Epithelial cell of proximal tubule (primary cell): ENCODE measurements at places on chromosomes 2 and 18. TPM values are rescaled to one million over a fixed set of nuclear protein-coding genes. Genes with fewer than 3 reads are reported as not detected.

- DNase-seq, result peak; percentile 30
These were observed 30.6 kb downstream of the ORC4 start for GRCh38 chr2:147989809-147990403.

DNA sequence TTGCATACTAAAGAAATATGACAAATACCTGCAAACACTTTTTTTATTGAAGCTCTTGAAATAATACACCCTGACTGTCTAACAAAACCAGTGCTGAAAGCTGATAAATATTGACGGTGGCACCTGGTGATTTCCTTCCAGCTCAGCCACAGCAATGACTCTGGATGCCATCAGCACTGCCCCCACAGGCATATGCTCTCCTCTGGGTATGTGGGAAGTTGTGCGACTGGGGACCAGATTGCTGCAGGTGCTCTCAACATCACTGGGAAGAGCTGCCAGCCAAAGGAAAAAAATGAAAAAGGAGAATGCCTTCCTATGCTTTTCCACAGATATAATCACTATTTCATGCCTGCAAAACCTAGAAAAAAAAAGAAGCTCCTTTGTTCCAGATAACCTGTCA lies 141.5 kb downstream of the PIGN start:
- DNase-seq, result no peak

SLC9A4 gene
- 0.36 and 0.40 TPM in 2 replicates for total RNA-seq

DNA sequence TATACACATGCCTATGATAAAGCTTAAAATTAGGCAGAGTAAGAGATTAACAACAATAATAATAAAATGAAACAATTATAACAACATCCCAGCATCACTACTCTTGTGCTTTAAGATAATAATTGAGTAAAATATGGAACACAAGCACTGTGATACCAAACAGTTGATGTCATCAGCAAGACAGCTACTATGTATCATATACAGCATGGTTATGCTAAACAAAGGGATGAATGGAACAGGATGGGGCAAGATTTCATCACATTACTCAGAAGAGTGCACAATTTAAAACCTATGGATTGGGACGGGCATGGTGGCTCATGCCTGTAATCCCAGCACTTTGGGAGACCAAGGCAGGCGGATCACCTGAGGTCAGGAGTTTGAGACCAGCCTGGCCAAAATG lies 1221.0 kb downstream of the SUCLG1 start:
- no peak for DNase-seq

DNA sequence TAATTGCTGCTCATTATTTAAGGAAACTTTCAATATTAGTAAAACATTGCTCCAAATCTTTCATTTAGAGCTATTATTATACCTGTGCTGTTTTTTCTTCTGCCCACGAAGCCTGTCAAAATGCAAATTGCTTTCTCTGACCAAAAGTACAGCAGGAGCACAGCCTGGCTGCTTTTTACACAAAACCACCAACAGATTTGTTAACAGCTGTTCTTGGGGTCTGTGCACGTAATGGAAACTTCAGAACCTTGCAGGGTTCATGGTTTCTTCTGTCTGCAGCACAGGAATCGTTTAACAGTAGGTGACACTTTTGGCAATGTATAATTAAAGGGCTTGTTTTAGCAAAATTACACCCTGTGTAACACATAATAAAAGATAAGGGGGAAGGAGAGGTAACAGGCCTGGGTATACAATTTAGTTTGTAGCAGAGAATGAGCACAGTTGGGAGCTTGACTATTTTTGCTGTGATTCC lies 447.3 kb downstream of the KCNJ3 start:
- DNase-seq, result no peak

- no peak for DNase-seq
These were observed 80.2 kb downstream of the CDH20 start for GRCh38 chr18:61413396-61413795.

EPB41L3 gene
- total RNA-seq, result 51.1 and 79.6 TPM in 2 replicates
